ENCODE measurements at places on chromosomes 7 and 10.

DNA sequence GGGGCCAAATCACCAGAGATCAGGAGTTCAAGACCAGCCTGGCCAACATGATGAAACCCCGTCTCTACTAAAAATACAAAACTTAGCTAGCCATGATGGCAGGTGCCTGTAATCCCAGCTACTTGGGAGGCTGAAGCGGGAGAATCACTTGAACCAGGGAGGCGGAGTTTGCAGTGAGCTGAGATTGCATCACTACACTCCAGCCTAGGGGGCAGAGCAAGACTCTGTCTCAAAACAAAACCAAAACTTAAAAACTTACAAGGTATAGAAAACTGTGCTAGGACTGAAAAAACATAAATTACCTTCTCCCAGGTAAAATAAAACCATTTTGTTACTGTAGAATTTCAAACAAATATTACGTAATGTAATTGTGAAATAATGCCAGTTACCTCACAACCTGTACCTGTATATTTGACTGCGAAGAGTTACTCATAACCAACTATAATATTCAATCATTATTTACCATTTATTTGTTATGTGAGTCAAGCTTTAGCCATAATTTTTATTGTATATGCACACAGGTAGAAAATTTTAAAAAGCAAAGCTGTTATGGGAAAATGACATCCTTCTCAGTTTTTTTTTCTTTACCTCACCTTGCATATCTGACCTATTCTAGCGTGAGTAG, 180.9 kb downstream of the SEMA3A start:
- no peak for DNase-seq

DNA sequence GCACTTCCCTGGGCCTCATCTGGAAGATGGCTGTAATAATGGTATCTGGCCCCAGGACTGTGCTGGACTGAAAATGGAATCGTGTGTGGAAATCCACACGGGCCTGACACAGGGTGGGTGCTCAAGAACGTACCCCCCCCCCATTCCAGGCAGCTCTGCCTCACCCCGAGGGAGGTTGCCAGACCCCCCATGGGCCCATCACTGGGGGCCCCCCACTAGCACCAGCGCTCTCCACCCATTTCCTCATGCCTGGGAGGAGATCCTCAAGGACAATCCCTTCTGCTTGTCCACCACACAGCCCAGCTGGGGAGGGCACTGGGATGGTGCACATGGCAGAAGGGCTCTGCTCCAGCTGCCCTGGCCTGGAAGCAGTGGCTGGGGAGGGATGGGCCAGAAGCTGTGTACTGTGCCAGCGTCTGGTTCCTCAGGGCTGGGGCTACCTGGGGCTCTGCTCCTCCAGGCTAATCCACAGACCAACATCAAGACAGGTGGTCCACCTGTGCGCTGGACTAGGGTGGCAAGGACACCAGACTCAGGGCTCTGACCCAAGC, 55.4 kb downstream of the CAMK2B start:
- DNase-seq = no peak

- DNase-seq = no peak
These were observed 133.9 kb downstream of the ANLN start for GRCh38 chr7:36523371-36524101.

DNA sequence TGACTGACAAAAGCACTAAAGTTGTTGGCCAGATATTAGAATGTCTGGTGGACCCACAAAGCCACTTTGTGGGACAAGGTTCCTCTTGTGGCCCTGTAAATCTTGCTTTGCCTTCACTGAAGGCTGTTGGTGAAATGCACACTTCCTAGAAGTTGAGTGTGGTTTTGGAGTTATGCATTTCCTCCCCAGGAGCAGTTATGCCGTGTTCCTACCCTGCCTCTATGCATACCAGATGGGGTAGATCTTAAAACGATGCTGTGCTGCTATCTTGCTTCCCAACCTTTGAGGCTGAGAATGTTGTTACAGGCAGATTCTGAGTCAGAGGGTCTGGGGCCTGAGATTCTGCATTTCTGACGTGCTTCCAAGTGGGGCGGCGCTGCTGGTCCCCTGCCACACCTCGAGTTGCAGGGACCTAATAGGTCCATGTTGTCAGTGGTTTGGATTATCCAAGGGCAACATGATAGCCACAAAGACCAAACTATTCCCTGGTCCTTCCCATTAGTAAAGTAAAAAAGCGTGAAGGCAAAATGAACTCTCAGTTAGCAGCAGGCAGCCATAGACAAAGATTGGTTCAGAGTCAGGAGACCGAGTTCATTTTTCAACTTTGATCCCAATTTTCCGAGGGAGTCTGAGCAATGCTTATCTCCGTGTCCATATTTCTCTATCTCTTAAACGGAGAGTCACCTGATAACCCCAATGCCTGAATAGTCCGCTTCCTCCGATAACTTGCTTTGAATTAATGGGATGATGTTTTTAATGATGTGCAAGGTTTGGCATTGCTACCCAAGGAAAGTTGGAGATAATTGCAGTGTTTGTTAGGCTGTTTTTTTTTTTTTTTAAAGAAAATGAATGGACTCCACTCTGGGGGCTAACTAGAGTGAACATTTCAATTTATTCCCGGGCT, 55.8 kb downstream of the CDHR3 start:
- no peak for DNase-seq

- DNase-seq = no peak
These were observed 61.2 kb downstream of the SEMA3D start for GRCh38 chr7:85125651-85126131.

DNA sequence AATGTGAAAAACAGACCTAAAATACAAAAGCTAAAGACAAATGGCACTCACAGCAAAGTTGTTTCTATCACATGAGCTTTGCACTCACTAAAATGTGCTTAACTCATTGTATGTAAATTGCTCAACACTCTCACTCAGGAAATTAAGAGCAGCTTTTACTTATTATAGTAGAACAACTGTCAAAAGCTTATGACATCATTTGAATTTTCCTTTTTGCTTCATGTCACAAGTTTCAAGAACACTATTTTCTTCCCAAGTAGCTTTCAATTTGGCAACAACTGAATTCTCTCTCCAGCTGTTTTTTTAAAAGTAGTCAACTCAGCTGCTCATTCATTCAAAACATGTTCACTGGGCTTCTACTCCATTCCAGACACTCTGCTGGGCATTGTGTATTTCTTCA, 46.9 kb downstream of the ATE1 start:
- DNase-seq = no peak

- no peak for DNase-seq
These were observed 37.2 kb upstream of the PAPSS2 start for GRCh38 chr10:87622314-87623004.

DNA sequence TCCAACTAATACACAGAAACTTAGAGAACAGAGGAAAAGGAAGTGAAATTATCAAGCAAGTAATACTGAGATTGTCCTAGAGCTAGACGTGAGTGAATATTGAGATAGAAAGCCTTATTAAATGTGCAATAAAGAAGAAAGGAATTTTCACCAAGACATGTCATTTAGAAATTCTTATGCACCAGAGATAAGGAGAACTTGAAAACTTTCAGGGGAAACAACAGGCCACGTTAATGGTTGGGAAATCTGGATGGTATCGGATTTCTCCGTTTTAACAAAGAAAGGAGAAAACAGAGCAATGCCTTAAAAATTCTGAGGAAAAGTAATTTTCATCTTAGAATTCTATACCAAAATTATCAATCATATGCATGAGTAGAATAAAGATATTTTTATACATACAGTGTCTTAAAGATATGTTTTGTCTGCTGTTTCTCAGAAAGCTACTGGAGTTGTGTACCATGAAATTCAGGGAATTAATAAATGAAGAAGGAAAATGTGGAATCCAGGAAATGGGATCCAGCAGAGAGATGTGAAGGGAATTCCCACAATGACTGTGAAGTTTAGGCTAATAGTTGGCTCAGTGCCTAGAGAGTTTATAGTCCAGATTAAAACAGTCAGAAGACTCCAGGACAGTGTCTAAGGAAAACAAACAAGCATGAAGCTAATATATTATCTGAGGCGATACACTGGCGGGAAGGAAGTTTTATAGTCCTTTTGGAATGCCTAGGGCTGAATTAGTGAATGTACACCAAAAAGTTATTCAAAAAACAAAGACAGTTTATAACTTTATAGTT, 159.5 kb downstream of the PPP1R9A start:
- no peak for DNase-seq

DNA sequence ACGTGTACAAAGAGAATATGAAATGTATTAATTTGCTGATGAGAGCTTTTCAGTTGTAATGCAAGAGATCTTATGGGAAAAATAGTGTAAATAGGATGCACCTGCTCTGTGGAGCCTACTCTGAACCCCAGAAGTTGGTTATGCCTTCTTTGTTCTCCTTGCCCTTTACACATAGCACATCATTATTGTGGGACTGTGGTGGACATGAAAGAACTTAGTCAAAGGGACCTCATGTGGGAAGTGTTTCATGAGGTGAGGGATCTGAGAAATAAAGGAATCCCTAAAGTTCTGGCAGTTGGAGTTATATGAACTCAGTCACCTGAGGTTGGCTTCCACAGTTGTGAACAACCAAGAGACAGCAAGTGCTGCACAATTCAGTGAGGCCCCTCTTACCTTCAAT, 66.1 kb downstream of the GRM8 start:
- DNase-seq = peak; percentile 54

- no peak for DNase-seq
These were observed 102.1 kb downstream of the CXCL12 start for GRCh38 chr10:44282626-44283300.

GRCh38 chr10:122132882-122133565, 138.1 kb upstream of the BTBD16 start:
- no peak for DNase-seq

All from SW480 (cell line).